ENCODE measurements at places on chromosomes 16 and 17.

GRCh38 chr16:2155977-2156848 is 631 bp downstream of the TRAF7 start:
- H3K36me3 ChIP-seq, result peaks cover 7% of the 10 kb centered on the region
- peak overlapping the region; percentile 81 for H3K27ac ChIP-seq
- peaks cover 75% of the 10 kb centered on the region for H3K4me1 ChIP-seq
- peak; percentile 76 for DNase-seq
- H3K4me3 ChIP-seq, result peak overlapping the region; percentile 73

DNA sequence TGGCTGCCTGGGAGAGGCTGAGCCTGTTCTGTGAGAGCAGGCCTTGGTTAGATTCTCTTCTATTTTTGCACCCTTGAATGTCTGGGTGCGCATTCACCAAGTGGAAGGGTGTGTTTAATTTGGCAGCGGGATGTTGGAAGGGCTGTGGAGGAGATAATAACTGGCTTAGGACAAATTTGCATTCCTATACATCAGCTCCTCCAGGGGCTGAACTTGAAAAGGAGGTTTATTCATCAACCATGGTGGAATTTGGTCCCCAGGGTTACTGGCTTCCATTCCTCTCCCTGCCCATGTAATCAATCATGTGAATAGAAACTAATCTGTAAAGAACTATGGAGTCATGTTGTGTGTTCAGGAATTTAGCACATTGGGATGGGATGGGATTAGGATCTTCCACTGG is 100.2 kb upstream of the FOXF1 start:
- no peaks in the 10 kb centered on the region for H3K27me3 ChIP-seq
- no peak overlapping the region for H3K27ac ChIP-seq
- DNase-seq, result no peak
- no peak overlapping the region for H3K4me3 ChIP-seq

DNA sequence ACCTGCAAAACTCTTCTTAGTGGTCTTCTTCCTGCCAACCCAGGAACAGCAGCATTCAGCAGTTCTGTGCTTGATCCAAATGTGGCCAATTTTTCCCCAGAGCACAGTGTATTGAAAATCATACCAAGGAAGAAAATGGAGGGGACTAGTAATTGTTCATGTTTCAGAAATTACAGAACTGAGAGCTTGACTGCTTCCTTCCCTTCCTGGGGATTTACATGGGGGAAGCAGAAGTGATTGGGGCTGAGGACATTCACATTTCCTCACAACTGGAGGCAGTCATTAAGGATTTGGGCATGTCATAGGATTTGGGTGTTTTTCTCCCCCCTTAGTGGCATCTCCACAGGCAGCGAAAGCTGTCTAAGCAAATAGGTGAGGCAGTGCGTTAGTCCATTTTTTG is 19.7 kb downstream of the CIITA start:
- no peaks in the 10 kb centered on the region for H3K27me3 ChIP-seq
- H3K36me3 ChIP-seq, result peaks cover 3% of the 10 kb centered on the region
- H3K27ac ChIP-seq, result peak overlapping the region; percentile 20
- no peak for DNase-seq

DNA sequence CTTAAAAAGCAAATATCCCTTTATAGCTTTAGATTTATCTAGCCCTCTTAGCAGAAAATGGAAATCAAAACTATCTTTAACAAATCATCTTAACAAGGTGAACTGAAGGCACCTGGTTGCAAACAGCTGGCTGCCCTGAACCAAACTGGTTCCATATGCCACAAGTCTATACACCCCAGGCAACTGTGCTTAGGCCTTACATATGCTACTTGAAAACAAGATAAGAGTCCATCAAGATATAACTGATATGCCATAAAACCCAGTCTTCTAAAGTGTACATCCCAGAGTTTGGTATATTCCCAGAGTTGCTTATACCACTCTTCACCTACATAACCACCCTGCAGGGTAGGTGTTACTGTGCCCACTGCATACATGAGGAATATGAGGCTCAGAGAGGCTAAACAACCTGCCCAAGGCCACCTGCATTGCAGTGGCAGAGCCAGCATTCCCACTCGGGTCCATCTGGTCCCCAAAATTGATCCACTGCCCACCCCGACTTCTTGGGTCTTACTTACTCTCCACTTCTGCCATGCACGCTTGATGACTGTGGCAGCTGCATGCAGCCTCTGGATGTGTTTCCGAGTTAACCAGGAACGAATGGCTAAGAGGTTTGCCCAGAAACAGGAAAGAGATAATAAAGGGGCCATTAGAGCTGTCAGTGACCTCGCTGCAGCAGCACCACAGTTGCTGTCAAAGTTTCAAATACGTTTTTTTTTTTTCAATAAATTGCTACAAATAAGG is 12.2 kb downstream of the ZNHIT3 start:
- H3K27ac ChIP-seq, result no peak overlapping the region
- H3K27me3 ChIP-seq, result no peaks in the 10 kb centered on the region
- peaks cover 38% of the 10 kb centered on the region for H3K36me3 ChIP-seq
- H3K4me3 ChIP-seq, result no peak overlapping the region

GRCh38 chr17:228951-229708 is 47.7 kb upstream of the DOC2B start:
- no peak overlapping the region for H3K4me3 ChIP-seq
- DNase-seq, result no peak
- no peaks in the 10 kb centered on the region for H3K27me3 ChIP-seq
- H3K27ac ChIP-seq, result no peak overlapping the region
- H3K36me3 ChIP-seq, result no peaks in the 10 kb centered on the region
- peaks cover 2% of the 10 kb centered on the region for H3K4me1 ChIP-seq

- H3K36me3 ChIP-seq, result peaks cover 23% of the 10 kb centered on the region
- no peak for DNase-seq
- peak overlapping the region; percentile 53 for H3K4me3 ChIP-seq
- H3K27ac ChIP-seq, result peak overlapping the region; percentile 92
- H3K27me3 ChIP-seq, result no peaks in the 10 kb centered on the region
These were observed 567 bp downstream of the UBB start for GRCh38 chr17:16381496-16381820.

GRCh38 chr16:11005611-11005975 is 61.2 kb downstream of the CLEC16A start:
- H3K27ac ChIP-seq, result no peak overlapping the region
- H3K36me3 ChIP-seq, result peaks cover 3% of the 10 kb centered on the region
- peaks cover 2% of the 10 kb centered on the region for H3K4me1 ChIP-seq
- no peaks in the 10 kb centered on the region for H3K27me3 ChIP-seq

- peak overlapping the region; percentile 66 for H3K4me3 ChIP-seq
- DNase-seq, result peak; percentile 59
- H3K4me1 ChIP-seq, result peaks cover 14% of the 10 kb centered on the region
- H3K27me3 ChIP-seq, result no peaks in the 10 kb centered on the region
These were observed 604 bp downstream of the PRR14 start for GRCh38 chr16:30651124-30652004.

DNA sequence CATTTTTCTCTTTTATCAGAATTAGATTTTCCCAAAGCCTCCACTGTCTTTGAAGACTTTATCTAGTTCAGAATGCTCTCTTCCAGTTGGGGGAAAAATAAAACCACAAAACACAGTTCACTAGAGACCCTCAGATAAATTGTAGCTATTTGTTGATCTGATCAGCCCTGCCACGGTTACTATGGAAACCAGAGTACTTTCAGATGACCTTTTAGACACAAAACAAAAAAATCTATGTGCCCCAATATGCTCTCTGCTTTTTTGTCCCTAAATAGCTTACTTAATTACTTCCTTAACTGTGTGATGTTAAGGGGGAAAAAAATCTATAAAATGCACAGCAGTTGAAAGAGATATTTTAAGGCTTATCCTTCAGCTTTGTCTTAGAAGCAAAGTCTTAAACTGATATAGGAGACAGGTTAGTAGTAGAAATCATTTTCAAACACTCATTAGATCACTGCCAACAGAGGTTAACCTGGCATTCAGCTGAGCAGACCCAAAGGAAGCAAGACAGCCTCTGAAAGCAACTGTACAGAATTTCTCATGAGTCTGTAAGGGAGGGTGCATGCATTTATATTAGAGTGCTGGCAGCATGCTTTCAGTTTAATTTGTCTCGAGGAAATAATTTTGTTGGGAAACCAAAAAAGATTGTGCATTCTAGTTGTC is 129.9 kb upstream of the CACNG5 start:
- no peak for DNase-seq
- H3K27ac ChIP-seq, result no peak overlapping the region
- no peaks in the 10 kb centered on the region for H3K27me3 ChIP-seq
- H3K4me1 ChIP-seq, result no peaks in the 10 kb centered on the region

DNA sequence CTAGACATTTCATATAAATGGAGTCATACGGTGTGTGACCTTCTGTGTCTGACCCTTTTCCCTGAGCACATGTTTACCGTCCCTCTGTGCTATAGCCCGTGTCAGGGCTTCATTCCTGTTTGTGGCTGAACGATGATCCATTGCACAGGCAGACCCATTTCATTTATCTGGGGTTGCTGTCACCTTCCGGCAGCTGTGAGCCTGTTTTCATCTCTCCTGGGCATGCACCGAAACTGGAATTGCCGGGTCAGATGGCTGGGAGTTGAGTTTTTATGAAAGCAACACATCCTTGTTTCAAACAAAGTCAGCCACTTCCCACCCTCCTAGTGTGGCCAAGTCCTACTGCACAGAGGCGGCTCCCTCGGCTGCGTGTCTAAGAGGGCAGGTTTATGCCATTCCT is 25.5 kb downstream of the BAIAP2 start:
- no peaks in the 10 kb centered on the region for H3K27me3 ChIP-seq
- H3K36me3 ChIP-seq, result peaks cover 25% of the 10 kb centered on the region
- H3K4me3 ChIP-seq, result no peak overlapping the region
- H3K4me1 ChIP-seq, result no peaks in the 10 kb centered on the region
- no peak for DNase-seq
- peak overlapping the region; percentile 38 for H3K27ac ChIP-seq

- DNase-seq, result no peak
- H3K4me1 ChIP-seq, result no peaks in the 10 kb centered on the region
- H3K36me3 ChIP-seq, result no peaks in the 10 kb centered on the region
- no peak overlapping the region for H3K27ac ChIP-seq
- no peaks in the 10 kb centered on the region for H3K27me3 ChIP-seq
These were observed 99.3 kb downstream of the STXBP4 start for GRCh38 chr17:55067697-55068439.

- H3K27me3 ChIP-seq, result peaks cover 17% of the 10 kb centered on the region
- no peaks in the 10 kb centered on the region for H3K36me3 ChIP-seq
- H3K4me3 ChIP-seq, result no peak overlapping the region
- peaks cover 12% of the 10 kb centered on the region for H3K4me1 ChIP-seq
- H3K27ac ChIP-seq, result no peak overlapping the region
- DNase-seq, result no peak
These were observed 1.7 kb upstream of the HOXB9 start for GRCh38 chr17:48627623-48628521.

- H3K4me1 ChIP-seq, result no peaks in the 10 kb centered on the region
- H3K27me3 ChIP-seq, result no peaks in the 10 kb centered on the region
- no peak overlapping the region for H3K27ac ChIP-seq
- H3K4me3 ChIP-seq, result peak overlapping the region; percentile 41
These were observed 1.4 kb downstream of the WSCD1 start for GRCh38 chr17:6071528-6072065.

- DNase-seq, result no peak
- H3K27ac ChIP-seq, result no peak overlapping the region
- no peaks in the 10 kb centered on the region for H3K27me3 ChIP-seq
- no peaks in the 10 kb centered on the region for H3K36me3 ChIP-seq
- no peak overlapping the region for H3K4me3 ChIP-seq
These were observed 78.4 kb downstream of the AIPL1 start for GRCh38 chr17:6356562-6356961.

GRCh38 chr17:45751466-45751865 is 32.7 kb upstream of the CRHR1 start:
- no peak for DNase-seq
- no peaks in the 10 kb centered on the region for H3K4me1 ChIP-seq
- H3K36me3 ChIP-seq, result no peaks in the 10 kb centered on the region
- H3K27me3 ChIP-seq, result peaks cover 7% of the 10 kb centered on the region
- no peak overlapping the region for H3K27ac ChIP-seq
- no peak overlapping the region for H3K4me3 ChIP-seq

DNA sequence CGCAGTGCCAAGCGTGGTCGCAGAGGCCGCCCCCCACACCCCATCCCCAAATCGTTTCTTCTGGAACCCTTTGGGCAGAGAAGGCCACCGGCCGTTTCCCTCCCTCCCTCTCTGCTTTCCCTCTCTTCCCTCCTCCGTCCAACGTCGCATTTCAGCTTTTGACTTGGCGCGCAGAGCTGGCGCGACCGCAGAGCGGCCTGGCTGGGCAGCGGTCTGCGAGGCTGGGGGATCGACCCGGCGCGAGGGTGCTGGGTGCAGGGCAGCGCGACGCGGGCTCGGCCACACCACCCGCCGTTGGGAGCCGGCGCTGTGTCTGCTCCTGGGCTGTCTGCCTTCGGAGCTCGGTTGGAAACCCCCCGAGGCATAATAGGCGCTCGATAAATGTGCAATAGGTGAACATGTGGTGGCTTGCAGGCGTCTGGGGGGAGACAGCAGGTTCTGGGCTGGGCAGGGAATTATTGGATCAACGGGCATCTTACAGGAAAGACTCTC is 2.8 kb upstream of the NTN3 start:
- peak; percentile 70 for DNase-seq
- no peak overlapping the region for H3K4me3 ChIP-seq
- H3K36me3 ChIP-seq, result peaks cover 2% of the 10 kb centered on the region
- H3K27ac ChIP-seq, result no peak overlapping the region
- no peaks in the 10 kb centered on the region for H3K27me3 ChIP-seq
- peaks cover 56% of the 10 kb centered on the region for H3K4me1 ChIP-seq

GRCh38 chr16:8026450-8026849 is 563.9 kb downstream of the TMEM114 start:
- no peak overlapping the region for H3K27ac ChIP-seq
- no peaks in the 10 kb centered on the region for H3K4me1 ChIP-seq
- peak; percentile 6 for DNase-seq
- H3K4me3 ChIP-seq, result no peak overlapping the region
- H3K36me3 ChIP-seq, result no peaks in the 10 kb centered on the region
- no peaks in the 10 kb centered on the region for H3K27me3 ChIP-seq

- no peaks in the 10 kb centered on the region for H3K27me3 ChIP-seq
- peaks cover 91% of the 10 kb centered on the region for H3K4me1 ChIP-seq
- DNase-seq, result peak; percentile 93
- peak overlapping the region; percentile 89 for H3K27ac ChIP-seq
These were observed 6.6 kb upstream of the NR1D1 start for GRCh38 chr17:40106760-40107521.

- DNase-seq, result peak; percentile 8
- no peaks in the 10 kb centered on the region for H3K36me3 ChIP-seq
- no peak overlapping the region for H3K27ac ChIP-seq
- H3K4me3 ChIP-seq, result no peak overlapping the region
These were observed 135.1 kb downstream of the CDH13 start for GRCh38 chr16:82761858-82762257.

DNA sequence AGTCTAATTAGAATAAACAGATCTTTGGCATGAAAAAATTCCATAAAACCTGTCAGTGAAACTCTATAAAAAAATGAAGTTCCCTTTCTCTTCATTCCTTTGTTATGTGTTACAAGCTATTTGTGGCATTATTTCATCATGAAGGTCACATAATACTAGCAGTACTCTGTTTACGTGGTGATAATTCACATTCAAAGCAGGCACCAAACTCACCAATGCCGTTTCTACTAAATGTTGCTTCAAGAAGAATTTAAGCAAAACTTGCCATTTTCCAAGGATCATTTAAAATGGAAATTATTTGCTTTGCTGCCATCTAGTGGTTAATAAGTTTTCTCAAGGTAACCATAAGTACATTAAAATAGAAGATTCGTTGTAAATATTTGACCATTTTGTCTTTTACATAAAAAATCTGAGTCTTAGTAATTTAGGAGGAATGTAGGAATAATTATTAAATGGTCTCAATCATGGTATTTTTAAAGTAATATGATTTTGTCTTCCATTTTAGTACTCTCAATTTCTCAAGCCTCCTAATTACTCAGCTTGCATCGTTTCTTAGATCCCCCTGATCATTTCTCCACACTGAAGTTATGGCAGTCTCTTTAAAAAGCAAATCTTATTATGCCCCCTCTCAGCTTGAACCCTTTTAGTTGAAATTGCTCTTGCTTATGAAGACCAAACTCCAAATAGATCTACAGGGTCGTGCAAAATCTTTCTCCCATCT is 80.8 kb downstream of the OMG start:
- peak; percentile 82 for DNase-seq
- no peak overlapping the region for H3K27ac ChIP-seq
- no peaks in the 10 kb centered on the region for H3K4me1 ChIP-seq
- no peaks in the 10 kb centered on the region for H3K27me3 ChIP-seq
- peaks cover 6% of the 10 kb centered on the region for H3K36me3 ChIP-seq

Measured in lung (tissue), 17 donors.